Dermis lymphatic vessel endothelial cell (primary cell): ENCODE measurements at places on chromosomes 1 and 21. TPM values are rescaled to one million over a fixed set of nuclear protein-coding genes. Genes with fewer than 3 reads are reported as not detected.

Gene MAGOH
- total RNA-seq: 44.9 and 48.6 TPM in 2 replicates

Gene ALPL
- total RNA-seq: 0.22 and 0.26 TPM in 2 replicates

Gene SYT2
- not detected in 2 replicates for total RNA-seq

Gene GLIS1
- total RNA-seq: not detected in 2 replicates

Gene F13B
- total RNA-seq: not detected in 2 replicates

Gene CHRM3
- under 0.01 and 0.09 TPM in 2 replicates for total RNA-seq

Gene PPIAL4G
- total RNA-seq: not detected in 2 replicates

Gene PCP4L1
- total RNA-seq: not detected in 2 replicates

Gene CD244
- total RNA-seq: not detected in 2 replicates

Gene FASLG
- not detected in 2 replicates for total RNA-seq

Gene SPRR2G
- not detected in 2 replicates for total RNA-seq

Gene CELA3A
- total RNA-seq: not detected in 2 replicates

Gene INKA2
- 4.7 and 6.6 TPM in 2 replicates for total RNA-seq

Gene CLCA1
- total RNA-seq: not detected in 2 replicates

Gene SMAP2
- total RNA-seq: 3.4 and 3.6 TPM in 2 replicates

Gene FAM151A
- total RNA-seq: not detected in 2 replicates

Gene IQCC
- 0.87 and 1.2 TPM in 2 replicates for total RNA-seq

Gene DISC1
- 3.8 and 7.8 TPM in 2 replicates for total RNA-seq

Gene RIIAD1
- total RNA-seq: not detected in 2 replicates

Gene GJB3
- under 0.01 and 0.09 TPM in 2 replicates for total RNA-seq
